Esophagus squamous epithelium (tissue), 5 donors: ENCODE measurements at places on chromosomes 6 and 20.

DNA sequence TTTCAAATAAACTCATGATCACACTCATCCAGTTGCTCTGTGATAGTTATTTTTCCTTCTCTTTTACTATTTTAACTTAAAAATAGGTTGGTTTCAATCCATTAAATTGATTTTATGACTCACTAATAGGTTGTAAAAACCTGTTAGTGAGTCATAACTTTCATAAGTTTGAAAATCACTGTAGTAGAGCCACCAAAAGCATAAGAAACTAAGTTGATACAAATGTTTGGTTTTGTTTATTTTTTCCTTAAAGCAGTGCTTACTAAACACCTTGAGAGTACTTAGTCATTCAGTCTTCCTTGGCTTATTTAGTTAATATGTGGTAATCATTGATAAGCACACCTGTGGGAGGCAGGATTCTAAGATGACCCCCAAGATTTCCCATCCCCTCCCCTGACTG is 312.1 kb upstream of the MAN1A1 start:
- DNase-seq, result no peak

DNA sequence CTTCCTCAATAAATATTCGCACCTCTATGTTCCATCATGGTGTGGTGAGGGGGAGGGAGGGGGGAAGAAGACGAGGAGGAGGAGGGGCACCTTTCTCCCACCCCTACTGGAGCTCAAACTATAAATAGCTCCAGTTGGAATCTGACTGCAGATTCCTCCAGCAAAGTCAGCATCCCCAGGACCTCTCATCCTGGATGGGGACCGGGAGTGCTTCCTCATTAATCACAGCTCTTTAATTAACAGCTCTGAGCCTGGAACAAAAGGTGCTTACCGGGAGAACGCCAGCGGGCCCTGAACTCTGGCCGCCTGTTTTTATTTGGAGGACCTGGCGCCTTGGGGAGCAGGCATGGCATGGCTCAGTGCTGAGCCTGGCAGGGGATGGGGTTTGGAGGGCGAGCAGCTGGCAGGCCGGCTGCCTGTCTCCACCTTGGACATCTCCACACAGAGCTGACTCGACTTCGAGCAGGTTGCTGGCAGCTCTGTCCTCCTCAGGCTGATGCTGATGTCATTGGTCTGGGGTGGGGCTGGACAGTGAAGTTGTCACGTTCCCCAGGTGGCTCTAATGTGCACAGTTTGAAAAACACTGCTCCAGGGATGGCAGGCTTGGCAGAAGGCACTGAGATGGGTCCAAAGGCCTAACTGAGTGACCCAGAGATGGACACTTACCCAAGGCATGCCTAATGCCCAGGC is 180.4 kb downstream of the DHX35 start:
- no peak for DNase-seq

GRCh38 chr6:132380358-132381029 is 20.8 kb downstream of the MOXD1 start:
- no peak for DNase-seq

DNA sequence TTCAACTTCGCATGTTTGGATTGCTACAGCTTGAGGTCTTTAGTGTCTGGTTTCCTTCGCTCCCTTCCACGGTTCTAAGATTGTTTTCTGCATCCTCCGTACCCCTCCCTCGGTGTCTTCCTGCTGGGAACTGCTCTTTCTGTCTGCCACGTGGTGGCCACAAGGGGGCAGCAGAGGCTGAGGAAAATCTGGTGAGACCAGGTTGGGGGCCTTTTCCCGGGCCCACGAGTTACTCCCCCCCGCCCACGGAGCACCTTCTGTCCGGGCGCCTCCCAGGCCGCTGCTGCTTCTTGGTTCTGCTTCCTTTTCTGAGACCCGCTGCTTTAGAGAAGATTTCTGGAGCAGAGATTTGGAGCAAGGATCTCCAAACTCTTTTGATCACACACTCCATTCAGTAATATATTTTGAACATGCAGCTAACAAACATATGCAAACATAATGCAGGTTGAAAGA is 21.1 kb upstream of the NOTCH4 start:
- DNase-seq, result no peak

DNA sequence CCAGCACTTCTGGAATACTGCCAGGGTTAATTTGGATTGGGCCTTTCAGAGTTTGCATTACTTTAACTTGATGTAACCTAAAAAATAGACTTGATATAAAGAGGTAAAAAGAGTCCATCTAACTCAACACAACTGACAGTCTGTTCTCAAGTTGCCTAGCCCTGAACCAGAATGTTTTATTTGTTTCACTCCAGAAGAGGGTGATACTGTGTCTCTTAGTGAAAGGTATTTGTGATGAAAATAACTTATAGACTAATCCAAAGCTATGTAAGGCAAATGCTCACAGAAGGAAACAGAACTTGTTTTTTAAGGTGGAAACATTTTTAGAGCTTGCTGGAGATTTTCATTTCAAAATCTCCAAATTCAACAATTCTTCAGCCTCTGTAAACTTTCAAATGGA is 469.1 kb upstream of the RUNX2 start:
- DNase-seq, result no peak

GRCh38 chr6:159085396-159085895 is 40.7 kb upstream of the TAGAP start:
- no peak for DNase-seq

DNA sequence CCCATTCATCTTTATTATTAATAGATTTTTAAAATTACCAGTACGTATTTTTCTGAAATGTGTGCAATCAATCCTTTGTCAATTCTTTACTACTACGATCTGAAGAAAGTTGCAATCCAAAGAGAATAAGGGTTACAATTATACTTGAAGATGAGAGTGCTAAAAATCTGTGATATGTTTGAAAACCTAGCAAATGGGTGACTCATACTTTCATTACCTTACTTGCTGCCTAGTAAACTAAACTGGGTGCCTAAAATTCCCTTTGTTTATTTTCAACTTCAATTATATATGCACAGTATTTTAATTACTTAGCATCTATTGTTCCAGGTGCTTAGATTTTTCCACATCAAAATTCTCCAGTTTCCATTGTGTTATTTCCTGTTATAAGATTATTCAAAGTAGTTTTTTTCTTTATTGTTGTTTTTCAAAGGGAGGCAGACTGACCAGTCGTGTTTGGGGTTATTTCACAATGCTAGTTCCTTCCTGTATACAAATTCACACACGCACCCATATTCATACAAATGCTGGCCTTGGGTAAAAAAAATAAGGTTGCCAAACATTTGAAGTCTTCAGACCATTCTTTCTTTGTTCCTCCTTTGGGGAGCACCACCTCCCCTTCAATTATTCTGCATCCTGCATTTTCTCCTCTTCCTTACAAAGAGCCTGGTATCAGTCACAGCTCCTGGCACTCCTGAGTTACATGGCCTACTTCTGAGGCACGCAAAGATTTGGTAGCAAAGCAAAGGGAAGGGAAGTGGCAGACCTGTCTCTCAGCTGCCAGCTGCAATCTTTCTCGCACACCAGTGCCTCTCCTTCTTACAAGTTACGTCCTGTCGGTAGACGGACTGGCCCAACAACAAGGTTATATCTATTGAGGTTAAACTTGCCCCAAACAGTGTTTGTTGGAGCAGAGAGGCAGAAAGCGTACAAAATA is 16.2 kb upstream of the FAM135A start:
- no peak for DNase-seq

- no peak for DNase-seq
Measured at GRCh38 chr20:39800111-39800510, 838.0 kb downstream of the DHX35 start.

GRCh38 chr6:14322841-14323240 is 205.3 kb downstream of the CD83 start:
- DNase-seq, result no peak

GRCh38 chr6:113625850-113626249 is 231.3 kb upstream of the MARCKS start:
- no peak for DNase-seq

- no peak for DNase-seq
Measured at GRCh38 chr6:26170951-26171841, 84.0 kb downstream of the HFE start.

DNA sequence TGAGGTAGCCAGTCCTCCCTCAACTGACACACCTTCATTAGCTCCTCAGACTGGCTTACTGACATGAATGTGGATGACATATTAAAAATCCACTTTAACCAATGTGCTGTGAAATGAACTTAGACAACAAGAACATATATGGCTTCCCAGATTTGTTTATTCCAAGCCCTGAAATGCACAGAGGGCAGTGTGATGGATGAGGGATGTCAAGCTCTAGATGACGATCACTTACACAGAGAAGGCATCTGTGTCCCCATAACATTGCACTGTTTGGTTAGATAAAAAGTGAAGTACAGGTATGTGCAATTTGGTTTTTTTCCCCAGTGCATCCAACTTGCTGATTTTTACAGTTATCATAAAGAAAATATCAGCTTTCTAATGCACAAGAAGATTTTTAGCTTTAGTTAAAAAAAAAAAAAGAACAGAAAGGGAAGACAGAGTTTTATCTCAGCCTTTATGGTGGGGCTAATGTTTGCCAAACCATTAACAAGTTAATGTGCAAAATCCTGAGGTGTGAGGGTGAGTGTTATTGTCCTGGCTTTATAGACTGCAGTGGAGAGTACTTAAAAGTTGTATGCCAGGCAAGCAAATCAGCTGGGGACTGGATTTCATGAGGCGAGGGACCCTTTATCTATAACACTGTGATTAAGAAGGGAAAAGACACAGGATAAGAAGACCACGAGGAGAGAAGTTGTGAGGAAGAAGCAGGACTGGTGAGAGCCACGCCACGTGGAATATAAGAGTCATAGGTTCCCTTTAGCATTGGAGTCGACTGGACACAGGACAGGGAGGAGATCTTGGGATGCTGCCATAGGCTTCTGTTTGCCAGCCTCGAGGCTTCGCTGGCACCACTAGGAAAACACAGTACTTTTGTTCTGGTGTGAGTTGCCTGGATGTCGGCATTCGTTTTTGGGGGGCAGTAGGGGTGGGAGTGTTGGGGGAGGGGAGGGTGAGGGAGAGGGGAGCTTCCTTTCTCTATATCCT is 90.0 kb upstream of the BACH2 start:
- DNase-seq, result no peak

- DNase-seq, result no peak
Measured at GRCh38 chr20:15236812-15237211, 899.4 kb upstream of the FLRT3 start.

- DNase-seq, result no peak
Measured at GRCh38 chr6:47135772-47136171, 93.6 kb upstream of the ADGRF1 start.

- no peak for DNase-seq
Measured at GRCh38 chr6:133778414-133779130, 110.3 kb upstream of the TCF21 start.

- no peak for DNase-seq
Measured at GRCh38 chr6:166469426-166469961, 86.8 kb upstream of the MPC1 start.

- no peak for DNase-seq
Measured at GRCh38 chr6:105553171-105553570, 150.3 kb upstream of the PREP start.

DNA sequence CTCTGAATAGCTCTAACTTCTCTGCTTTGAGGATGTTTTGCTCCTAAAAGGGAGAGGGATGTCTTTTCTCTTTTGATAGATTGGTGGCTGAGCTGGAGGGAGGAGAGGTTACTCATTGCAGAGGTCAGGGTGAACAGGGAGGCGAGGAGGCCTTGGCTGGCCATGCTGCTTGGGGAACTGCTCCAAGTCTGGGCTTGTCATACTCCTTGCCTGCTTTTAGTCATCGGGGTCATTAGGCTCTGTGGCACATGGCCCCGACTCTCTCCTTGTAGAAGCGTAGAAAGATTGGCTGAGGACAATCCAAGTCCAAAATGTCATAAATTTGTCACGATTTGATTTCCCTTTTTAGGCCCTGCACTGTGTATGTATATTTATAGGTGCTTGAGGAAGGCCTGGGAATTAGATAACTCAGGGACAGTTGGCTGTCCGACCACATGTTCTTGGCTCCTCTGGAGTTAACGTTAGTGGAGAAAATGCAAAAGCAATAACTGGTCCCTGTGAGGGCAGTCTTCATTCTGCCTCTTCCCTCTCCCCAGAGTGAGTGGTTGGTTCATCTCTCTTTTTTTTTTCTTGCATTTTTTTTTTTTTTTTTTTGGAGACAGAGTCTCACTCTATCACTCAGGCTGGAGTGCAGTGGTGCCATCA is 160.1 kb downstream of the SCP2D1 start:
- no peak for DNase-seq

GRCh38 chr20:37364013-37364926 is 18.3 kb downstream of the SRC start:
- no peak for DNase-seq

GRCh38 chr6:29631209-29631810 is 1.7 kb downstream of the GABBR1 start:
- no peak for DNase-seq

- no peak for DNase-seq
Measured at GRCh38 chr6:134619789-134620188, 301.9 kb upstream of the SGK1 start.

DNA sequence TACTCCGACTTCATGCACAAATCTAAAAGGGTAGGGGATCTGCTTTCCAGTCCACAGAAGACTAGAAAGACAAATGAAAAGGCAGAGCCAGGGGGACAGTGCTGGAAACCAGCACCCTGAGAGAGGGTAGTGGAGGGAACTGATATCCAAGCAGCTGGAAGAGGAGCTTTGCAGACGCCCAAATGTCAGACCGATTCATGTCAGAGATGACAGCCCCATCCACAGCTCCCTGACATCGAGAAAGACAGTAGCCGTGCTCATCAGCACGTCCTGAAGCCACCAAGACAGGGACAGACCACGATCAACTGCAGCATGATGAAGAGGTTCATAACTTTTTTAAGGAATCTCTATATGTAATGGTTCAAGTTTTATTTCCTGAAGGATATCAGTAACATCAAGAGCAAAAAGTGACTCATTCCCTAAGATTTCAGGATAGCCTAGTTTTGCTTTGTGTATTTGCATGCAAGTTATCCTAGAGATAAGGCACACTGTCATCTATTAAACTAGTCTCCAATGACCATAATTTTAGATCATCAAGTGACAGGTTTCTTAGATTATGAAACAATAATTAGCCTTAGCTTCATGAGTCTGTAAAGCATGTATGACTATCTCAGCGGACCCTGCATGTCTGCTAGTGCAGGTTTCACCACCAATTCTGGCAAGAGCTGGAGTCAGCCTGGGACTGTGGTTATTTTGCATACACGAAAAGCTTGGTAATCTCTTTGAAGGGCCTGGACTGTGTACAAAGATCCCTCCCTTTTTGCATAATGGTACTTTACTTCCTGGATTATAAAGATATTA is 43.0 kb downstream of the PRDM1 start:
- DNase-seq, result no peak

DNA sequence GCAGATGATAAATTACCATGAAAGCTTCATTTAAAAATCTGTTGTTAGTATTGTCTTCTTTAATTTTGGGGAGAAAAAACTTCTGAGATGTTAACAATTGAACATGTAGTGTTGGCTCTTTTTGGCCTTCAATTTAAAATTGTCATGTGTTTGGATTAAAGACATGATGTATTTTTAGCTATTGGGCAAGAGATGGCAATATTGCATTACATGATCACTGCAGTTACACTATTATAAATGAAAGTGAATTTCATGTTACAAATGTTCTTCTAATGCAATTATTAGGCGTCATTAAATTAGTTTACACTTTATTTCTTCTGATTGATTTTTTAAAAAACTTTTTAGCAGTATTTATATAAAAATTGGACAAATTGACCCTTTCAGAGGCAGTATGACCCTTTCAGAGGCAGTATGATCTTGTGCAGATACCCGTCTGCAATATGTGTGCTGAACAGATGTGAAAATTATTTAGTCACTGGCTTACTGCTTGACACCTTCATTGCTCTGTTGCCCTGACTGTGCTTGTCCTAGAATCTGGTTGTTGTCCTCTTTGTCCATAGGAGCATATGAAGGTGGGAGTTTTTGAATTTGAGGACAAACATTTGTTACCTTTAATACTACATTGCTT is 25.8 kb downstream of the CDKAL1 start:
- DNase-seq, result no peak

GRCh38 chr6:11231564-11232192 is 790 bp downstream of the NEDD9 start:
- DNase-seq, result no peak
